ENCODE measurements at places on chromosomes 1 and 21. TPM values are rescaled to one million over a fixed set of nuclear protein-coding genes. Genes with fewer than 3 reads are reported as not detected.

GRCh38 chr1:100076744-100077143 lies 56.0 kb downstream of the SASS6 start:
- DNase-seq: no peak

DNA sequence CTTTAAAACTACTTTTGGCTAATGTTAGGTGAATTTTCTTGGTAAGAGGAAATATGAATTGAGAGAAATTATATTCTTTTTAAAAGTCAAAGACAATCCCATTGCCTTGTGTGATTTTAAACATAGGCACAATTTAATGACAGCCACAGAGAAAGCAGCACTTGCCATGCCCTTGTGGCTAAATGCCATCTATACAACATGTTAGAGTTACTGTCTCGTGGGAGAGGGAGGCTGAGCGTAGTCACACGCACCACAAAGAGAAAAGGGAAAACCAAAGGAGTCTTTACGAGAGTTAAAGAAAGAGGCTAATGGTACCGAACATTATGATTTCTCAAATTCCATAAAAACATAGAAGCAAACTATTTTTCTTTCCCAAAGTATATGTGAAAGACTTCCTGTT lies 537.9 kb downstream of the PTPRC start:
- no peak for DNase-seq

MYCBP gene
- total RNA-seq: 46.8 TPM

GRCh38 chr1:246527402-246528088 lies 20.5 kb upstream of the SMYD3 start:
- no peak for DNase-seq

GRCh38 chr1:232263452-232263851 lies 366.5 kb downstream of the SIPA1L2 start:
- no peak for DNase-seq

DNA sequence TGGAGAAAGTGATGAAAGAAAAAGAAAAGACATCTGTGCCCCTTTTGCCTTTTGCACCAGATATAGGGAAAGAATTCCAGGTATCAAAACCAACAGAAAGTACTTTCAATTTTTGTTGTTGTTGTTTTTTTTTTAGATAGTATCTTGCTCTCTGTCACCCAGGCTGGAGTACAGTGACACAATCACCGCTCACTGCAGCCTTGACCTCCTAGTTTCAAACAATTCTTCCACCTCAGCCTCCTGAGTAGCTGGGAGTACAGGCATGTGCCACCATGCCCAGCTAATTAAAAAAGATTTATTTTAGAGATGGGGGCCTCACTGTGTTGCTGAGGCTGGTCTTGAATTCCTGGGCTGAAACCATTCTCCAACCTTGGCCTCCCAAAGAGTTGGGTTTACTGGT lies 31.3 kb upstream of the IVNS1ABP start:
- DNase-seq: no peak

- DNase-seq: no peak
Observed at GRCh38 chr21:14998784-14999183, 66.0 kb downstream of the NRIP1 start.

DNA sequence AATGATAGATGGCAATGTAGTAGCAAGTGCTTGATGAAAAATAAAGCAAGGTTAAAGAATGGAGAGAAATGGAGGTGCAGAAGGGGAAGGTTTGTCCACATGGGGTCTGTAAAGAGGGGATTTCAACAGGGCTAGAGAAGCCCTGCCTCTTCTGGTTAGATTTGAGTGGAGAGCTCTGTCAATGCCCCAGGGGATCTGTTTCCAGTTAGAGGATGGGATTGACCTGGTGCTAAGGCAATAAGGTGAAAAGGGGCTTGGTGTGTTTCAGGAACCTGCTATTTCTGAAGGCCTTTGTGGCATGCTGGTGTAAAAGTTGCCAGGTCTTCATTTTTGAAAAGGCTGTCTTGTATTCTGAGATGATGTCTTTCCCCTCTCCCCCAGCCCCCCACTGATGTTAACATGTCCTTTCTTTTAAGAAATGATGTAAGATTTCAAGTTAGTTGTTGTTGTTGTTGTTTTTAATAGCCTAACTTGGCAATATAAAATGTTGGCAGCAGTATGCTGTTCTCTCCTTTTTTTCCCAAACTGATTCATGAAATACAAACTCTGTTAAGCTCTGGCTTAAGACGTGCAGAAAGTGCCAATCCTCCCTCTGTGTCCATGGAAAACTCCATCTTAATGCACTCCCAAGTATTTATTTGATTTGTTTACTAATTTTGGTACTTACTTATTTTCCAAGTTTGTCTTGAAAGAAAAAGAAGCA lies 370.3 kb upstream of the ADGRL2 start:
- DNase-seq: no peak

C8A gene
- total RNA-seq: not detected

PAQR6 gene
- 4.7 TPM for total RNA-seq

DNA sequence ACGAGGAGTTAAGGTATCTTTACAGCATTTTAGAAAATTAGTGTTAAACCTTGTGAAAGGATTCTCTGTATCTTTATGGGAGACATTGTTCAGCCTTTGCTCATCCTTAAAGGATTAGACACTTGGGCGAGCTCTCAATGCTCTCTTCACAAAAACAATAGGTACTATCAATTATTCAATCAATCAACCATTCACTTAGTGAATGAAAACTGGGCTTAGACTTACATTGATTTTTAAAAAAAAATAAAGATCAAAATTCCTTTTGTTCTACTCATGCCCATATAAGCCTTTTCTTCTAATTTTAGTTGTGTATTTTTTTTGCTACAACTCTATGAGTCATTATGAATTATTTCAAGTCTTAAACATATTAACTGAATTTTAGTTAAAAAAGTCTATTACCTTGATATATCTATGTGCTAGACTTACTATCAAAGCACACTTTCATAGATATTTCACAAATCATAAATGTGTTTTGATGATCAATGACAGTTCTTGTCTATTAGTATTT lies 181.2 kb downstream of the DPYD start:
- DNase-seq: no peak

DNA sequence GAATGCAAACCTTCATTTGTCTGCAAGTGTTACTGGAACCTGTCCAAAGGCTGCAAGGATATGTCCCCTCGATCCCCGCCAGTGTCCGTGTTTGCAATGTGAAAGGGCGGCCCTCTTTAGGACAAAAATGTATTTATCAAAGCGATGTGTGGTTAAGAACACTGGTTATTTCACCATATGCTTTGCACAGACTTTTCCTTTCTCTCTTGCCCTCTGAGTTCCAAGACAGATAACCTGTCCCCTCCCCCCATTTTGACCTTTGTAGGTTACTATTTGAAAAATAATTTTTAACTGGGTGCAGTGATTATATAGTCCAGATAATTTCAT lies 1.8 kb downstream of the CHRM3 start:
- DNase-seq: no peak

TDRD10 gene
- not detected for total RNA-seq

RSPO1 gene
- not detected for total RNA-seq

DNA sequence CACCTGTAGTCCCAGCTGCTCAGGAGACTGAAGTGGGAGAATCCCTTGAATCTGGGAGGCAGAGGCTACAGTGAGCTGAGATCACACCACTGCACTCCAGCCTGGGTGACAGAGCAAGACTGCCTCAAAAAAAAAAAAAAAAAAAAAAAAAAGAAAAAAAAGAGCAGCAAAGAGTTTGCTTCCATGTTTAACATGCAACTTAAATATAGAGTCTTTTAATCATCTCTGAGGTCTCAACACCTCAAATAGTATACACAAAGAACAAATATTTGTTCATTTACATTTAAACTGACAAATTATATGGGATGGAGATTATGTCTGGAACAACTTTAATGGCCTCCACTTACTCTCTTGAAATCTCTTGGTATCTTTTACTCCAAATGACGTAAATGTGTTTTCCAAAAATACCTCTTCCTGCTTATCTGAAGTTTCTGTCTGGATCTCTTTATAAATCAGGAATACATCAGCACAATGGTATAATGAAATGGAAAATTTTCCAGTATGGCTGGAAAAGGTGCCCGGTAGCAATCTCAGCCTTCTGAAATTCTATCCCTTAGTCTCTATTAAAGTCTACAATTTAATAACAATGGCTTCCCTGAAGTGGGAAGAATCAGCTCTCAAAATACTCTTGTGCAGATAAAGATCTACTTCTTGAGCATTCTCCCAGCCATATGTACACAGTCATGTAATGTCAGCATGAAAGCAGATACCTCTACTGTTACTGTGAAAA lies 258.5 kb downstream of the OMA1 start:
- DNase-seq: no peak

AKR1A1 gene
- 140 TPM for total RNA-seq

GRCh38 chr1:147726168-147726567 lies 34.2 kb downstream of the GJA5 start:
- no peak for DNase-seq

DNA sequence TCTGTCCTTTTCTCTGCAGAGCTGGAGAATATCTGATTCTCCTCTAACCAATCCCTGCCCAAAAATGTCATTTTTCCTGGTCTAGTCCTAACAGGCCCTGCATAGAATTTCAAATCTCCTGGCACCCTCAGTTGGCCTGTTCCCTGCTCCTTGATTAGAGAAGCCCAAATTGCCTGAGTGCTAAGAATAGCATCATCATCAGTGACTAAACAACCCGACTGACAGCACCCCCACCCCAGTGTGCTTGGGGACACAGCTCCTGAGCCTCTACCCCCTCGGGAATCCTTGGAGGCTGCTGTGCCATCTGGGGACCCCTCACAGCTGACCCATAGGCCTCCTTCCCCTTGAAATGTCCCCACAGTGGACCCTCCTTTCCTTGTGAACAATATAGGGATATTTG lies 94.4 kb downstream of the DDX20 start:
- no peak for DNase-seq

HLX gene
- 0.25 TPM for total RNA-seq

- no peak for DNase-seq
Observed at GRCh38 chr1:218294546-218294945, 9.5 kb downstream of the RRP15 start.

DNA sequence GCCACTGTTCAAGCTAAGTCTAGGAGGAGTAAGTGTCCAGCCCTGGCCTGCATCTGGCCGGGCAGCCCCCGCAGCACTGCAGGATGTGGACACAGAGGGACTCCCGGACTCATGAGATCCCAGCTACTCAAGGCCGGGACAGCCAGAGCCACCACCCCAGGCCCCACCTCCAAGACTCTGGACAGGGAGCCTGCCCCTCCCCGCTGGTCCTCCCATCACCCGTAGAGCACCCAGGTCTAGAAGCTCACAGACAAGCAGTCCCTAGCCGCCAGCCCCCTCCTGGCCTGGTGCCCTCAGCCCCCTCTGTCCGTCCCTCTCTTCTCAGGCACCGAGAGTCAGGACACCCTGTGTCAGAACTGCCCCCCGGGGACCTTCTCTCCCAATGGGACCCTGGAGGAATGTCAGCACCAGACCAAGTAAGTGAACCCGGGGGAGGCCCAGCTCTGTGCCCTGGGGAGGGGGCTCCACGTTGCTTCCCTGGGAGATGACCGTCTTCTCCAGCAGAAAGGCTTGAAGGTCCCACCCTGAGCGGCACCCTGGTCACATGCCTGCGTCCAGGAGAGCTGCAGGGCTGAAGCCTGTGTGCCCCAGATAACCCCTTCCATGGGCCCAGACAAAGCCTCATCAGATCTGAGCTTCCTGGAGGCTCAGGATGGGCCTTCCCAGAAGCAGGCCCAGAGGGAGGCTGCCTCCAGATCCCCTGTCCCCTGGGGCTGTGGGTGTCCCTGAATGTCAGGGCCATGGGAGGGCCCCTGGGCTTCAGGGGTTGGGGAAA lies 4.3 kb downstream of the TNFRSF14 start:
- DNase-seq: no peak

LCE6A gene
- total RNA-seq: not detected

ATP6V1G3 gene
- total RNA-seq: not detected

DNA sequence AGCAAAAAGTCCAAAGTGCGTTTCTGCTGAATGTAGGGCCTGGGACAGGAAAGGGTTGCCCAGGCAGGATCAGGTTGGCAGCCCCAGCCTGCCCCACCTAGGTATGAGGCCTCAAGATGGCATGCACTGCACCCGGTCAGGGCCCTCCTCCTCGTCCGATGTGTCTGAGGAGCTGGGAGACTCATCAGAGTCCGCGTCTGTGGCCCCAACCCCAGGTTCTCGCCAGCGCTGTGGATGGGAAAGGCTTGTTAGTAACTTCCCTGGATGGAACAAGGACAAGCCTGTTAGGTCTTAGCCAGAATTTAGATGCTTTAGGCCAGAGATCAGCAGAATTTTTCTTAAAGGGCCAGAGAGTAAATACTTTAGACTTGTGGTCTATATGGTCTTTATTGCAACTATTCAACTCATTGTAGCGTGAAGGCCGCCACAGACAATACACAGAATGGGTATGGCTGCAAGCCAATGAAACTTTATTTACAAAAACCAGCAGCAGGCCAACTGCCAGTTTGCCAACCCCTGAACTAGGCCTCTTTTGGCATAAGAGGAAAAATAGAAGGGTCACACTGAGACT lies 12.4 kb downstream of the PEA15 start:
- no peak for DNase-seq

DNA sequence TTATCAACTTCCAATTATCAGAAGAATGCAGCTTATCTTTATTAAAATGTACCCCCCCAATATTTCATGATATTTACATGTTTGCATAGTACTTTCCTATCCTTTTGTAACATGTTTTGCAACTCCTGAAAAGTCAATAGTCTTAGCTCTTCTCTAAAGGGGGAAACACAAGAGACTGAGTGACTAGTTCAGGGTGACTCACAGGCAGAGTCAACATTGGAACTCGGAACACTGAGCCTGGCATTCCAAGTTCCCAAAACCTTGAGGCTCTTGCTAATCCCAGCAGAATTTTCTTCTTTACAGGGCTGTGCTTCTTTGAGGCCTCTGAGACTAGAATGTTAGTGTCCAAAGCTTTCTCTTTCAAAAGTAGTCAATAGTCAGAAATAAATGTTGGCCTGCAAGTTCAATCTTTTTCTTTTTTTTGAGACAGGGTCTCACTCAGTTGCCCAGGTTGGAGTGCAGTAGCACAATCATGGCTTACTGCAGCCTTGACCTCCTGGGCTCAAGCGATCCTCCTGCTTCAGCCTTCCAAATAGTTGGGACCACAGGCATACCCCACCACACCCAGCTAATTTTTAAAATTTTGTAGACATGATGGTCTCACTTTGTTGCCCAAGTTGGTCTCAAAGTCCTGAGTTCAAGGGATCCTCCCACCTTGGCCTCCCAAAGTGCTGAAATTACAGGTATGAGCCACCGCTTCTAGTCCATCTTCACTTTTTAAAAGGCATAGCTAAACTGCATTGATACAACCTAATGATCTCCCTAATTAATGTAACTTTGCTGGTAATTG lies 37.5 kb downstream of the ZNF281 start:
- no peak for DNase-seq

TDRD5 gene
- total RNA-seq: not detected

DNA sequence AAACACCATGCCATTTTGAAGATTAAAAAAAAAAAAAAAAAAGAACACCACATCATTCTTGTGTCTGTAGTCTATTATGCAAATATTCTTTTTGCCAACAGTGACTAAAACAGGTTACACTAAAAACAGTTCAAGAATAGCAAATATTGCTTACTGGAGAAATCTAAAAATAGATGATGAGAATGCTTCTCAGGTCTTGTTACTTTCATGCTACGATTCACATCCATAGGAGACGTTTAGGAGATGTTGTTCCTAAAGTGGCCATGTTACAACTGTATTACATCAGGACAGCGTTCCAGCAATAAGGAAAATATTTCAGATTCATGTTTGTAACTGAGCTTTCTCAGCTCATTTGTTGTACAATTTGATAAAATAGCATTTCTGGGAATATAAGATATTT lies 32.3 kb downstream of the RAB3GAP2 start:
- no peak for DNase-seq
